ENCODE measurements at places on chromosomes 4 and X.
A peak's percentile ranks its signal among the peaks of the same experiment; 100 is the strongest.

- DNase-seq = no peak
These were observed 74.7 kb downstream of the CEP44 start for GRCh38 chr4:174358410-174358809.

DNA sequence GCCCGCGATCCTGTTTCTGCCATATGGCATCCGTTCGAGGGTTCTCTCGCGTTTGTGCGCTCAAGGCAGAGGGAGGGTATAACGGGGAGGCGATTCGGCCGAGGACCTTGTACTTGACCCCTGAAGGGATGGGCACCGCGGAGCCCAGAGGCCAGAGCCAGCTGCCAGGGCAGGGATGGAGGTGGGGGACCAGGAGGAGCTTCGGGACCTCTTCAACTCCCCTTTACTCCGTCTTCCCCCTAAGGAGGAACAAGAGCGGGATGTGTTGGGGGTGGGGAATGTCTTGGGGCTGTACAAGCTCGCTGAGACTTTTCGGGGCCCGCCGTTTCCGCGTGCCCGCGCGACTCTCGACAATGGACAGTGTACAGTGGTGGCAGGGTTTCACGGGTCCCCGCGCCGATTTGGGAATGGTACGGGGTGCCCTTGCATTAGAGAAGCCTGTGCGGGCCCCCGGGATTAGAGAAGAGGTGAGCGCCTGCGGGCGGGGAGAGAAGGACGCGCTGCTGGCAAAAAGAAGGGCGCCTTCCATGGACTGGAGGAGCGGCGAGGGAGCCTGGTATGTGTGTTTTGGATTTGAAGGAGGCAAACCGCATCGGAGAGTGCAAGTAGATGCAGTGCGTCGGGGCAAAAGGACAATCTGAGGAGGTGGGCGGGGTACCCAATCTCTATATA is 760 bp downstream of the UGT8 start:
- DNase-seq = peak; percentile 82

- DNase-seq = no peak
These were observed 200.5 kb downstream of the INPP4B start for GRCh38 chr4:142645475-142646108.

DNA sequence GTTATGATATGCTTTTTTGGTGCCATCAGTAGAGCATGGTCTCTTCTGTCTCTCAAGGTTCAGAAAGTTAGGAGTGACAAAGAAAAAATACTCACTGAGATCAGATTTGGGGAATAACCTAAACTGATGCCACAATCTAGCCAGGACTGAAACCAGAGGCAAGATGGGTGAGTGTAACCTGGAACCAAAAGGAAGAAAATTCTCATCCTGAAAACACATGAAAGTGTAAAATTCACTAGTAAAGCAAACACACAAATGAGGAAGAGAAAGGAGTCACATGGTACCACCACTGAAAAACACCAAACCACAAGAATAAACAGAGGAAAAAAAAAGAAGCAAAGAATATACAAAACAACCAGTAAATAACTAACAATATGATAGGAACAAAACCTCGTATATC is 96.4 kb downstream of the ANXA10 start:
- DNase-seq = no peak

DNA sequence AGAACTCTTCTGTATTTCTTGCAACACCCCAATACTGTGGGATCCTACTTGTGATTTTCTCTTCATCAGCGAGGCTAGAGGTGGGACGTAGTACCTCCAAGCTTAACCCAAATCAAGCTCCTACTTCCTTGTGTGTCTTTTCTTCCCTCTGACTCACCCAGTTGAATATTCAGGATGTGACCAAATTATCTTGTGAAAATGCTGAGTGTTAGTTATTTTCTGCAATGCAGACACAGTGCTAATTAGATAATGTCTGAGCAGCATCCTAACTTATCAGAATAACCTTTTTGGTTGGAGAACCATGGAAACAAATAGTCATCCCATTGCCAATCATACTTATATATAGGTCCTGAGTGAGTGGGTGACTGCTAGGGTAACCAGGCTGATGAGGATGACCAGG is 2.4 kb downstream of the MEPE start:
- DNase-seq = no peak

DNA sequence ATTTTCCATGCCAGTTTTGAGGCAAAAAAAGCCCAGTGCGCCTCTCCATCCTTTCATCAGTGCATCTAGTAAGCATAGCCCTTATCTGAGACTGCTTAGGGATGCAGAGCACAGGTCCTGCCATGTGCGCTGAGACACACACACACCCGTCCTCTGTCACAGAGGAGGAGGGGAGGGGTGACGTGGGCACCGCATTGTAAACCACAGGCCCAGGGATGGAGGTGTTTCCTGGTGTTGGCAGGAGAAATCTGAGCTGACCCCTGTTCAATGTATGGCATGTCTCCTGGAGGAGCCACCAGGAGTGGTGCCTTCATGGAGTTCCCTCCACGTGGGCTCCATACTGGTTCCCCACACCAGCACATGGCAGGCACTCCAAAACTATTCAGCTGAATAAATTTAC is 65.8 kb upstream of the HELT start:
- no peak for DNase-seq

- DNase-seq = no peak
These were observed 40.5 kb upstream of the CDKN2AIP start for GRCh38 chr4:183403961-183404360.

GRCh38 chr4:148034813-148035212 is 302.9 kb downstream of the ARHGAP10 start:
- no peak for DNase-seq

DNA sequence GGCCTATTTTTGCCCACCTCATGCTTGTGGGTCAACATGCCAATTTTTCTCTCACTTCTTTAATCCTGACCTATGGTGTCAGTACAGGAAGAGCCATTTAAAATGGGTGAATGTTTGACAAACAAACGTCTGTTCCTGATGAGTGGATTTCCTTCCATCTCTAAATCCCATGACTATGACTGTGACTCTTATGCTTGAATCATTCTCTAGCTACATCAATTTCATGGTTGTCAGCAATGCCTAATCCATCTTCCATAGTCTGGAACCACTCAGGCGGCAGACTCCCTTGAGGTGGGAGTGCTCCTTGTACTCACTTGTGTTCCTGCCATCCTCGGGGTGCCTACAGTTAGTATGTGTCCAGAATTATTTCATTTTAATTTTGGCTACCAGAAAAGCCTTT is 194.9 kb upstream of the RPS6KA3 start:
- no peak for DNase-seq

- no peak for DNase-seq
These were observed 5.3 kb downstream of the MPC1L start for GRCh38 chrX:40628506-40628905.

DNA sequence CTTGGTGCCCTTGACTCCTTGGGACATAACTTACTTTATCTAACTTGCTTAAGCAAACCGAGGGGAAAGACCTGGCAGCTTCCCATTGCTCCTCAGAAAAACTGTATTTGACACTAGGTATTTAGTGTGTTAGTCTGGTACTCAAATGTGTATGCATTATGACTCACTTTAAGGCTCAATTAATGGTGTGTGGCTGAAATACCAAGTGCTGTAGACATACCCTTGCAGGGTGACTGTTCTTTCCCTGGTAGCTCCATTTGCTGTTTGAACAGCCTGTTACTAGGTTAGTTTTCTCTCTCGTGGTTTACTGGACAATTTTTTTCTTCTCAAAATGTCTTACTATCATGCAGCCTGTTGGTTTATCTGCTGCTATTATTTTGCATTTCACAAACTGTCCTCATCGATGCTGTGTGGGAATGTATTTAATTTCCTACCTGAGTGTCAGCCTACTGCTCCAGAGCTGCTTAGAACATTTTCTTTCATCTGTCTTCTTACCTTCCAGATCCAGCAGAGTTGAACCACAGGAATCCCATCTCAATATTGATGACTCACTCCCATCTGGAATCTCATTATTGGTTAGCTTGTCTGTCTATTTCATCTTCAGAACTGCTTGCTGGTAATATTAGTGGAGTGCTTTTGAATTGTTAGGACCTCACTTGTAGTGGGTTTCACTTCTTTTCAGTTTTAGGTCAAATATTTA is 158.0 kb upstream of the FAT1 start:
- DNase-seq = no peak

DNA sequence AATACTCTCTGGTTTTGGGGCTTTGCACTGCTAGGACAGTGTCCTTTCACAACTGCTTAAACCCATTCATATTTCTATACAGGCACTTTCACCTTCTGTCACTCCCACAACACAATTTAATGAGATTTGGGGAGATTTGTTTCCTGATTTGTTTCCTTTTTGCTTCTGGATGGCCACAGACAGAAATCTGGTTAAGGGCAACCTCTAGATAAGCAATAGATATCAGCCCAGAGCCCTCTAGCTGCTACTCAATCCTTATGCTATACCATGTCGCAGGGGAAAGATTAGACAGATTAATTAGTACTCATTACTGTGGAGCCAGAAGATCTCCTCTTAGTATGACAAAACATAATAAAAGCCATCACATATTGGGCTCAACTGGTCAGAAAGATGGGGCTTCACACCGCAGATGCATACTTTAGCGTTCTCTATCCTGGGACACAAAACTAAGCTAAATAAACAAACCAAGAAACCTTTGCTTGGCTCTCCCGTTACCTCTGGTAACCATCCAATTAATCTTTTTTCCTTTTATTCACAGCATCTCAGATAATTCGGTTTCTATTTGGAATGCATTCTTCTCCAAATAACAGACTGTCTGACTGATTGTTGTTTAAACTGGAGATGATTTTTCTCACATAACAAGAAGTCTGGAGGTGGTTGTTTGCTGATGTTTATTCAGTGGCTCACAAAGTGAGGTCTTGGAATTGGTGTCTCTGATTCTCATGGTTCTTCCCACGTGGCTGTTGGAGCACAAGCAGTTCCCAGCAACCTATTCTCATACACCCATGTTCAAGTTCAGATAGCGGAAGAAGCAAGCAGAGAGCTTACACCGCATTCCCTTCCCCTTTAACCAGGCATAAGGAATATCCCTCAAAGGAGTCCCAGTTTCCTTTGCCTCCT is 41.0 kb upstream of the ZNF330 start:
- no peak for DNase-seq

DNA sequence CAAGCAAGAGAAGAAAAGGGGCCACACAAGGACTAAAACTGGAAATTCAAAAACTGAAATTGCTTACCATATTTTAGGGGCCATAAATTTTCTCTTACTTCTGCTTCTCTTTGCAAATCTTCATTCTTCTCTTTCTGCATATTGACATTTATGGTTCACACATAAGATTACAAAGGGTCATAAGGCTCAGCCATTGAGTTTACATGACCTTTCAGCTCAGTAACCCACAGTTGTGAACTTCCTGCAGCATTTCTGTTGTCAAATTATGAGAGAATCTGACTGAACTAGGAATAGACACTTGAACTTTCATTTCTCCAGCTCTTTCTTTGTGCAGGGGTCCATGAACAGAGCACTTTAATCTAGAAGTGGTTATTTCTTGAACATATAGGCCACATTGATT is 434.8 kb upstream of the CT83 start:
- no peak for DNase-seq

DNA sequence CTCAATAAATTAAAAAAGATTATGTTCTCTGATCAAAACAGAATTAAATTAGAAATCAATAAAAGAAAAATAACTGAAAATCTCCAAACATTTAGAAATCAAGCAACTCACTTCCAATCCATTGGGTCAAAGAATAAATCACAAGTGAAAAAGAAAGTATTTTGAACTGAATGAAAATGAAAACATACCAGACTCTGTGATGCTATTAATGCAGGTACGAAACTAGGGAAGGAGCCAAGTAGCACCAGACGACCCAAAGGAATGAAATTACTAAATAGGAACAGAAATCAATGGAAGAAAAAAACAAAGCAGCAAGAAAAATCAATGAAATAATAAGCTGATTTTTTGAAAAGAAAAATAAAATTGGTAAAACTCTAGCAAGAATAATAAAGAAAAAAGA is 15.4 kb downstream of the CCDC110 start:
- no peak for DNase-seq

GRCh38 chrX:24676403-24677024 is 17.2 kb upstream of the POLA1 start:
- DNase-seq = peak; percentile 60

DNA sequence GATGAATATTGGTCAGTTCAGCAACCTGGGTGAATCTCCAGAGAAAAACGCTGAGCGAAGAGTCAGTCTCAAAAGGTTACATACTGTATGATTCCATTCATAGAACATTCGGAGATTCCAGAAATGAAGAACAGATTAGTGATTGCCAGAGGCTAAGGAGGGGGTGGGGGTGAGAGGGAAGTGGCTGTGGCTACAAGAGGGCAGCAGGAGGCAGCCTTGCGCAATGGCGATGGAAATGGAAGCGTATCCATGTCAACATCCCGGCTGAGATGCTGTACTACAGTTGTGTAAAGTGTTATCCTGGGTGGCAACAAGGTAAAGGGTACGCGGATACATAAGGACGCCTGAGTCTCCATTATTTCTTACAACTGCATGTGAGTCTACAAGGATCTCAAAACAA is 18.0 kb downstream of the LYAR start:
- DNase-seq = peak; percentile 54

DNA sequence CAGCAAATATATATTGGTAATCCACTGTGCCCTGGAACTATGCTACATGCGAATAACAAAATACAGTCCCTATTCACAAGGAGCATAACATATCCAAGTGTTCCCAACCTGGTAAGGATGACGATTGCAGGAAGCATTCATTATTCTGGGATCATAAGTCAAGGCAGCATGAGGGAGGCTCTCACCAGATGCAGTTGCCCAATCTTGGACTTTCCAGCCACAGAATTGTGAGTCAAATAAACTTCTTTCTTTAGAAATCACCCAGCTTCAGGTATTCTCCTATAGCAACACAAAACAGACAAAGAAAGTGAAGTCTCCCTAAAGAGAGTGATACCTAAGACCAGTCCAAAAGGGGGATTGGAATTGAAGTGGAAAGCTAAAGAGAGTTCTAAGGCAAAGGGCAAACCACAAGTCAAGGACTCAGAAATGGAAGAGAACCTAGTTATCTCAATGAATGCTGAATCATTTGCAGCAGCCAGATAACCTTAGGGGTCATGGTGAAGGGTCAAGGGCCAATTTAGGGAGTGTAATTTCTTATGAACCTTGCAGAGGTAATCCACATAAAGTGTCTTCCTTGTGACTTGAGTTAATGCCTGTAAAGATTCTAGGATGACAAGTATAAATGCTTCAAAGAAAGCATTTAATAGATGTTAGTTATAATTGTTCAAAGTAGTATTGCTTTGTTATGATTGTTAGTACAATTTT is 103.1 kb upstream of the PCDH7 start:
- DNase-seq = no peak

GRCh38 chrX:111360839-111361238 is 51.2 kb downstream of the DCX start:
- DNase-seq = peak; percentile 72

DNA sequence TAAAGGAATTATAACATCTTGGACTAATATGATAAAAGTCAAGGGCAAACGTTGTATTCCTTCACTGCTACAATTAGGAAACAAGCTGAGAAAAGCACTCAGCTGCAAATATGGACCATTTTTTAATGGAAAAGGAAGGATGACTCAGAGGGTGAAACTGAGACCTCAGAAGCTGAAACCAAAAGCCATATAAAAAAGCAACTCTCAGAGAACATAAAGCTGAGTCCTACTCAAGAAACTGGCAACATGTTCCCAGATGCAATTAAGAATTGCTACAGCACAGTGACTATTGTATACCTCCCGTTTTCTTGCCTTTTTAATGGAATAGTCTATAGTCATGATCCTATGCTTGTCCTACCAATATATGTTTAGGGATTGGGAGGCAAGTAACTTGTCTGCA is 1106.4 kb upstream of the INTU start:
- DNase-seq = no peak

- DNase-seq = no peak
These were observed 24.4 kb upstream of the SH3KBP1 start for GRCh38 chrX:19911784-19912183.

GRCh38 chrX:138931212-138931611 is 219.7 kb upstream of the FGF13 start:
- DNase-seq = no peak

- no peak for DNase-seq
These were observed 76.8 kb downstream of the PPP2R2C start for GRCh38 chr4:6395466-6396228.
